ENCODE measurements at places on chromosomes 13 and 19.

GRCh38 chr13:104847922-104848321 lies 1687.5 kb downstream of the EFNB2 start:
- no peak for DNase-seq

DNA sequence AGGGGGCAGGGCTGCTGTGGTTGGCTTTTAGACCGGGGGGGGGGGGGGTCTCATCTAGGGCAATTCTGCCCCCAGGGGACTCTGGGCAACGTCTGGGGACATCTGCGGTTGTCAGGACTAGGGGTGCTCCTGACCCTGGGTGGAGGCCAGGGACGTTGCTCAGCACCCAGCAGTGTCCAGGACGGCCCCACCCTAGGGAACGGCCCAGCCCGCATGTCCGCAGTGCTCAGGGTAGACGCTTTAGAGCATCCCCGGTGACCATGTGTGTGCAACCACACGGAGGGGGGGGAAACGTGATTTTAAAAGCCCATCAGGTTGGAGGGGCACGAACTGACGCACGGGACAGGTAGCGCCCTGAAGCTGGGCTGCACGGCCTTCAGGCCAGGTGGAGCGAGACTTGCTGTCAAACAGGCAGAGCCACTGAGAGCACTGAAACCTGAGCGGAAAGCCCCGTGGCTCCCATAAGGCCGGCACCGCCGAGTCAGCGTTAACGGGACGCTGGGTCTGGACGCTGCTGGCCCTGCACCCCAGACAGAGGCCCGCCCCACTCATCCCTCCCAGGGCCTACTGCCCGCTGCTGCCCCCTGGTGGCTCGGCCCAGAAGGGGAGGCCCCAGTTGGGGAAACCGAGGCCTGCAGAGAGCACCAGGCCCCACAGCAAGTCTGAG lies 8.3 kb downstream of the CACTIN start:
- DNase-seq: peak; percentile 57

- DNase-seq: no peak
Observed at GRCh38 chr19:18504886-18505610, 16.8 kb downstream of the ELL start.

DNA sequence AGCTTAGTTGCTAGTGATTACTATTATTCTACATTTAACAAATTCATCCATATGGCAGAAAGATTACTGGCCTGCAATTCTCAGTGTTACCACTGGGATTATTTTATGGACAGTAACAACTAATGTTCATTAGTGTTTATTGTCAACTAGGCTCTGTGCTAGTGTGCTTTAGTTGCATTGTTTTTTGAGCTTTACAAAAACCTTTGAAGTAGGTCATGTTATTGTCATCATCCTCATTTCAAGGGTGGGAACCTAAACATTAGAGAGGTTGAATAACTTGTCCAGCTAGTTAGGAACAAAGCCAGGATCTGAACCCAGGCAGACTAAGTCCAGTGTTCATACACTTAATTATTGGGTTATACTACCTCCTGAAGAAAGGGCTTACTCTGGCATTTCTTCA lies 27.8 kb upstream of the TDRD3 start:
- no peak for DNase-seq

GRCh38 chr19:50178859-50179537 lies 15.9 kb upstream of the IZUMO2 start:
- no peak for DNase-seq

DNA sequence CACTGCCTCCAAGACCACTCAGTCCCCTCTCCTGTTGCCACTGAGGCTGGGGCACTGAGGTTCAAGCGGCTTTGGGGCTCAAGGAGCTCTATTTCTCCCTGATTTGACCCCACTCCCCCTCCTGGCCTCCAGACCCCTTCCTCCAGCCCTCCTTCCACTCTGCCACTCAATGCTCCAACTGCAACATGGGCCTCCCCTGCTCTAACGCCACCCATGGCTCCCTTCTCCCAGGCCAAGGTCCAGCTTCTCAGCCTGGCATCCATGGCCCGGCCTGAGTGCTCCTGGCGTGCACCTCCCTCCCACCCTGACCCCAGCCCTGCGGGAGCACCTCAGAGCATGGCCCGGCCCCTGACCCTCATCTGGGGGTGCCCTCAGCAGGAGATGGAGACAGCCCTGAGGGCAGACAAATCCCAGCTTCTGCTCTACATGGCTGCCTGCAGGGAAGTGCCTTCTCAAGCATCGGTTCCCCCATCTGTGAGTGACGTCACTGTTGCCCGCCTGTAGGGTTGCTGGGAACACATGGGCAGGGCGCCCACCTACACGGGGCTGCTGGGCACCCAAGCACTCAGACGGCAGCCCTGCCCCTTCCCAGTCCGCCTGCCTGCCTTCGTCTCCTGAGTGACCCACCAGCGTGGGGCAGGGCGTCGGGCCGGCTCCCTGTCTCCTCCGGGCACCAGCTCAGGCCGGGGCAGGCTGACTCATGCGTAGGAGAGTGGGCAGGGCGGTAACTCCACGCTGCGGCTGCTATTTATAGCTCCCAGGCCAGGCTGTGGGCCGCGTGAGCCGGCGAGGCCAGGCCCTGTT lies 1.6 kb upstream of the DIRAS1 start:
- DNase-seq: peak; percentile 79

- DNase-seq: no peak
Observed at GRCh38 chr19:54311486-54311885, 1.5 kb downstream of the LILRA5 start.

Data from NB4 (cell line).